Panc1 (cell line): ENCODE measurements at places on chromosomes 2 and 18. TPM values are rescaled to one million over a fixed set of nuclear protein-coding genes. Genes with fewer than 3 reads are reported as not detected.

The POTEI gene
- total RNA-seq, result 0.92 TPM

The CNGA3 gene
- total RNA-seq, result not detected

- H3K4me3 ChIP-seq, result no peak overlapping the region
- no peaks in the 10 kb centered on the region; the same call in 1 of the 2 replicates for H3K36me3 ChIP-seq
- DNase-seq, result no peak
- H3K27me3 ChIP-seq, result no peaks in the 10 kb centered on the region
- H3K4me1 ChIP-seq, result peaks cover 58% of the 10 kb centered on the region
These were observed 195.4 kb downstream of the SPP2 start for GRCh38 chr2:234245945-234246344.

- no peak overlapping the region for H3K4me3 ChIP-seq
- no peaks in the 10 kb centered on the region for H3K27me3 ChIP-seq
These were observed 599.9 kb downstream of the RNF144A start for GRCh38 chr2:7517088-7517487.

DNA sequence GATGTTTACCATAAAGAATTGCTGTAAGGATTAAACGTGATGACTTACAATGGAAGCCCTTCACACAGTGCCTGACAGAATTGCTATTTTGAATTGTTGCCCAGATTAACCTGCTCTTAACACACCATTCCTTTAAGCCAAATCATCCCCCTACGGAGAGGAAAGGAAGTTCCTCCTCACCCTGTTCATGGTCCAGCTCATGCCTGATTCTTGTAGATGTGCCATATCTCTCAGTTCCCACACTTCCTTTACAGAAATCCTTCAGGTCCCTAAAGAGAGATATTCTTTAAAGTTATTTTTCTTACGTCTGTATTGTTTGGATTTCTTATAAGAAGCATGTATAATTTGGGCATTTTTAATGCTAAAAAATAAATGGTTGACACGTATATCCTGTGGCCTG lies 127.5 kb upstream of the DAPL1 start:
- H3K4me1 ChIP-seq, result no peaks in the 10 kb centered on the region
- no peak overlapping the region for H3K27ac ChIP-seq
- H3K4me3 ChIP-seq, result no peak overlapping the region
- DNase-seq, result no peak
